Uterus (tissue), 4 donors: ENCODE measurements at places on chromosomes 12 and 14.

DNA sequence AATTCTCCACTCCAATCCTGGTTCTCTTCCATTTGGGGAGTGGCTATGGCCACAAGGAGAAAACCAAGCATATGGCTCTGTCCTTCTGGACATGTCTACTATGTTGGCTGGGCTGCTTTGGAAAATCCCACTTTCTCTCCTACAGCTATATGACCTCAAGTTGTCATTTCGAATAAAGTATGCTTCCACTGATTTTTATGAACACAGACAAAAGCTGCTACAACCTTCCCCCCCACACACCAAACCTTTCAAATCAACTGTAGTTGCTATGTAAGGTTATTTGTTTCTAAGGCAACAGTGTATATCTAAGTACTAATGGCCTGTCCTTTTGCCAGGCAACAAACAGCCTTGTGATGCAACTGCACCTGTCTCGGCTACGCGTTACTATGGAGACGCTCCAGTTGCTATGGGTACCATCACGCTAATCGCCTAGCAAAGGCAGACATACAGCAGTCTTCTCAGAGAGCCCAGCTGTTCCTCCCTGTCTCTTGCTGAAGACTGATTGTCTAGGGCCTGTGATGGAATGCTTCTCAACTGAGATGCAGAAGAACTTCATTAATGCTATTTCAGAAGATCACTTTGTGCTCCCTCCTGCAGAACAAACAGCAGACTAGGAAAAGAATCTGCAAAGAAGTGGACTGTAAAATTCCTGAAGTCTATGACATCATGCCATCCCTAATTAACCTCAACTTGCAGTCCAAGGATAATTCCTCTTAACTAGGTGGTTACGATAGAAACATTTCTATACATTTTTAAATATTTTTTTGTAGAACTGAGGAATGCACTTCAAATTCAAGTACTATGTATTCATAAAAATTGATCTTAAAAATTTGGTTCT is 67.6 kb downstream of the FOXN3 start:
- DNase-seq, result peak; percentile 65

DNA sequence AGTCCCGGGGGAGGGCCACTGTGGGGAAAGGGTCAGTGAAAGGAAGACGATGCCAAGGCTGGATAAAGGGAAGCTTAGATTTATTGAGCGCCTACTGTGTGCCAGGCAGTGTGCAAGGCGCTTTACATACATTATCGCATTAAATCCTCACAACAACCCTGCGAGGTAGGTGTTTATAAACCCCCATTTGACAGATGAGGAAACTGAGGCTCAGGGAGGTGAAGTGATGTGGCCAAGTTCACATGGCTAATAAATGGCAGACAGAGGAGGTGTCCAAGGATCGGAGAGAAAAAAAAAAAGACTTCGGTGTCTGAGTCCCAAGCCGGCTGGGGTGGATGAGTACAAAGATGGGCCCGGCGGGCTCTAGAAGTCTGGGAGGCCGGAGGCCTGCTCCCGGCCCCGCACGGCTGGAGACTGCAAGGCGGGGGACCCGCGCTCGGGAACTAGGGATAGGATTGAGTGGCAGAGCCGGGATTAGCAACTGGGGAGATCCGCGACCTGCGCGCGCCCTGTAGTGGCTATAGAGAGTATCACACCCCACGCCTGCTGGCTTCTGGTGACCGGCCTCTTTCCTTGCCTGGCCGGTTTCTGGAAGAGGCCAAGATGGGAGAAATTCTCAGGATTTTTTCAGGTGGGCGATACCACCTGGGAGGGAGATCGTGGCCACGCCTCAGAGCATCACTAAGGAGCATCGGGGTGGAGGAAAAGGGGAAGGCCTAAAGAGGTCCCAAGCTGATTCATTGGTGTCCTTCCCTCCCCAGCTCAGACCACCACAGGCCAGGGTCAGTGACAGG is 3.9 kb downstream of the DDN start:
- DNase-seq, result peak; percentile 61

DNA sequence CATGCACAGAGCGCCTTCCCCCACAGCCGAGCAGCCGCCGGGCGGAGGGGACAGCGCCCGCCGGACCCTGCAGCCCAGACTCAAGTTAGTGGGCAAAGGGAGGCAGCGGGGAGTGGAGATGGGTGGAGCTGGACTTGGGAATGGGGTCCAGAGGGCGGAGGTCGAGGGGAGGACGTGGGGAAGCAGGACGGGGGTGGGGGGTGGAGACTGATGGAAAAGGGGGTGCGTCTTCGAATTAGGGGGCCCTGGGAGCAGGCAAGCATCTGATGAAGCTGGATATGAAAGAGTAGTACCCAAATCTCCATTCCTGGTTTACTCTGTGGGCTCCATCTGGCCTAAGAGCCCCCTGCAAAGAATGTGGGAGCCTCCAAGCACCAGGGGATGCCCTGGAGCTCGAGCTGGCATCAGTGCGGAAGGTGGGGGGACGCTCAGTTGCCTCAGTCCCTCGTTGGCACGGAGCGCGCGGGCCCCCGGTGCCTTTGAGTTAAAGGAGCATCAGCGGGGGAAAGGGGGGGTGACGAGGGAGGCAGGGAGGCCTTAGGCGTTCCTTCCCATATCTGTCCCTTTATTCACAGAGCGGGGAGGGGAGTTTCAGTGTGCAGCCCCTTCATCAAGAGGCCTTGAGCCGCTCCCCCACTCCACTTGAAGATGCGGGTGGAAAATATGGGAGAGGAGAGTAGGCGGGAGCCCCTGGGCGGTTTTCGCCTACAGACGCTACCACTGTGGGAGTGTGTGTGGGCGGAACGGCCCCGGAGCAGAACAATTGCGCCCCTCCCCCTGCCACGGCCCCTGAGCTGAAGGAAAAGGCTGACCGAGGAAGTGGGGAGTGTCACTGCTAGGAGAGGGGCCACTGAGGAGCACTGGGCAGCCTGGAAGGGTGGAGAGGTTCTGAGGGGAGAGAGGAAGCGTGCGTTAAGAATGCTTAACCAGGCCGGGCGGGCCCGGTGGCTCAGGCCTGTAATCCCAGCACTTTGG is 644 bp downstream of the NAB2 start:
- peak; percentile 82 for DNase-seq

- DNase-seq, result no peak
Measured at GRCh38 chr14:97380539-97380941, 583.4 kb downstream of the VRK1 start.

DNA sequence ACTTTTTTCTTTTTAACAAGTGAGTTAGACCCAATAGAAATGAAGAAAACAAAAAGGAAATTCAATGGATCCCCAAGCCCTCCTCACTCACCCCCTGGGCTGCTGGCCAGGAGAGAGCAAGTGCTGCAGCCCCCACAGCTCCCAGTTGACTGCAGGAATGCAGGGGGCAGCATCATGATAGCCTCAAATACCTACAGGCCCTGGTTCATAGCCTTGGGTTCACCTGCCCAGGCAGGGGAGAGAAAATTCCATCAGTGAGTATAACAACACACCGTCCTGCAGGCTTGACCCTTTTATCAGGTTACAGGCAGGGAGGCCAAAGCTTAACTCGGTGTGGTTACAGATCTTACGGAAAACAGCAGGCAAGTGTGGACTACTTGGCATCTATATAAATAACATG is 76.3 kb downstream of the PHLDA1 start:
- no peak for DNase-seq

DNA sequence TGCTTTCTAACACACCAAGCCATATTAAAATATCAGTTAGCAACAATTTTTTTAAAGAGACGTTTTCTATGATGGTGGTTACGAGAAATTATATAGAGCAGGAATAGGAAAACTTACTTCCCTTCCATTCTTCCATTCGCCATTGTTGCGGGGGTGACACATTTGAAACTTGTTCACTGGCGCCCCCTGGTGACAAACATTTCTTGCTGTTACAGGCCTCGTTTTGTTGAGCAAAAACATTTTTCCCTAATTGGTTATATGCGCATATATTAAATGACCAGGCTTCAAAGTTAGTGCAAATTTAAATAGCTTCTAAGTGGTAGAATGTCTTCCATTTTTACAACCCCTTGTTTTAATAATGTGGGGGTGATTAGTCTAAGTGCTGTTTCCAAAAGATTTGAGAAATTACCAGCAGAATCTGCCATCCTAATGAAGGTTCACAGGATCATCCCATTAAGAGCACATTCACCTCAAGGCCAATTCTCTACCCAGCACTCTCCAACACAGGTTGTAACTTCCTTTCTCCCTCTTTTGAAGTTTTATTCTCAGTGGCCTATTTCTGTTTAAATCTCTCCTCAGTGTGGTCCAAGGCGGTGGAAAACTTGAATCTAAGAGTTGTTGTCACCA is 1124.7 kb downstream of the FLRT2 start:
- DNase-seq, result peak; percentile 17

DNA sequence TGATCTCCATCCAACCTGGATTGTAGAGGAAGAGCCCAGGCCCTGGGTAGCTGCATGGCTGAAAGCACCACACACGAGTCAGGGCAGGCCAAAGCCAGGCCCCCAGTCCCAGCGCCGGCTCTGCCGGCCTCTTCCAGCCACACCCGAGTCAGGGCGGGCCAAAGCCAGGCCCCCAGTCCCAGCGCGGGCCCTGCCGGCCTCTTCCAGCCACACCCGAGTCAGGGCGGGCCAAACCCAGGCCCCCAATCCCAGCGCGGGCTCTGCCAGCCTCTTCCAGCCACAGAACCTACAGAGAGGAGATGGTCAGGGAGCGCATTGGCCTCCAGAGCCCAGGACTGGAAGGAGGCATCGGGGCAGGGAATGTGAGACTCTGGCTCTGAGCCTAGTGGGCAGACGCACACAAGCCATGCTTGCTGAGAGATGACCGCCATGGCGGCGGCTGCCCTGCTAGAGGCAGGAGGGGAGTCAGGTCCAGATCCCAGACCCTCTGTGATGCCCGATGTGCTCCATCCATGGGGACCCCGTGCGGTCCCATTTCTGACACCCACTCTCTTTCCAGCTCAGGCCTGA is 30.2 kb downstream of the BEGAIN start:
- no peak for DNase-seq

DNA sequence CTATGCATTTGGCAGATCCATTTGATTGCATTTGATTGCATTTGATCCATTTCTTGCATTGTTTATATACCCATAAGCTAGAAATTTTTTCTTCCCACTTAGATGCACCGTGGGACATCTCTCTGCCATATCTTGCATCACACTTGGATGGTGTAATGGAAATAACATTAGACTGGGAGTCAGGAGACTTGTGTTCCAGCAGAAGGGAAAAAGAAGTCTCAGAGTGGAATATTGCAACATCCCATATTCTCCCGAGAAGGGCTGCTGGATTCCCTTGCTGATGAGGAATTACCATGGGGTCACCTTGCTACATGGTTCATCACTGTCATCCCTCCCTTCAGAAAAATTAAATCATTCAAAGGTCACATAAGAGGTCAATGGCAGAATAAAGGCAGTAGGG is 78.1 kb downstream of the KSR2 start:
- no peak for DNase-seq

DNA sequence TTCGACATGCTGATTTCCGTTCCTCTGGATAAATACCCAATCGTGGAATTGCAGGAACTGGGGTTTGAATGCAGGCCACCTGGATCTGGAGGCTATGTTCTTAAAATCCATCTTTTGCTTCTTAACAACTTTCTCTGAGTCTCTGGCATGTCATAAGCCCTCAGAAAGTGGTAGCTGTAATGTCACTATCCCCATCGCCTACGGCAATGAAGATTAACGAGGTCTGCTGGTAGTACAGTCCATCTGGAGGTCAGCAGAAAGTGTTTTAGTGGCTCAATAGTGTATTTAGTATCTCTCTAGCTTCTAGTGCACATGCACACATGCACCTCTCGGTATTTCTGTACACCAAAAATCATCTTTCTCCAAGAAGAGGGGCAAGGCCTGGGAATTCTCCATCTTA is 130.3 kb upstream of the NOS1 start:
- no peak for DNase-seq

- no peak for DNase-seq
Measured at GRCh38 chr14:35046751-35047536, 872 bp downstream of the FAM177A1 start.

GRCh38 chr14:105962532-105962931 is 436.1 kb downstream of the TMEM121 start:
- no peak for DNase-seq

GRCh38 chr12:131943876-131944275 is 5.9 kb upstream of the EP400 start:
- no peak for DNase-seq

- DNase-seq, result no peak
Measured at GRCh38 chr12:24084800-24085199, 135.3 kb upstream of the SOX5 start.

GRCh38 chr12:112149596-112149995 is 24.2 kb downstream of the TRAFD1 start:
- no peak for DNase-seq

- DNase-seq, result no peak
Measured at GRCh38 chr12:31234053-31234840, 91.7 kb downstream of the SINHCAF start.
